ENCODE measurements at places on chromosomes 4 and X.

GRCh38 chr4:83536362-83537272, 709 bp downstream of the GPAT3 start:
- H3K4me1 ChIP-seq, result peaks cover 20% of the 10 kb centered on the region
- peaks cover 20% of the 10 kb centered on the region for H3K27me3 ChIP-seq
- H3K27ac ChIP-seq, result no peak overlapping the region

DNA sequence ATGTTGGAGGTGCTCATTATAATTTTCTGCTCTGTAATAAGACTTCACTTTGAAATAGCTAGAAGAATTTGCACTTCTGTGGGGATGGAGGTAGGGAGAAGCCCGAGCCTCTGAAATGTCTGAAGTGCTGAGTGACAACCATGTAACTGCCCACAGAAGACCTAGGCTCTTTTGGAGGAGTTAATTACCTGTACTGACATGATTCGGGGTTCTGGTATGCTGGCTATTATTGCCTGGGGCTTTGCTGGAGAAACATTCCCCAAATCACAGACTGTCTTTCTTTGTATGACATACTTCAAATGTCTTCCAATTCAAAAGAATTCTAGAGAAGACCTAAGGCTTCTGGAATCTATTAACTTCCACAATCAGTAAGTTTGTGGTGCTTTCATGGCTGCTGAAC, 211.2 kb upstream of the POF1B start:
- H3K4me1 ChIP-seq, result no peaks in the 10 kb centered on the region
- no peaks in the 10 kb centered on the region for H3K27me3 ChIP-seq
- no peak overlapping the region for H3K4me3 ChIP-seq
- no peak overlapping the region for H3K27ac ChIP-seq
- no peak for DNase-seq
- H3K36me3 ChIP-seq, result no peaks in the 10 kb centered on the region

DNA sequence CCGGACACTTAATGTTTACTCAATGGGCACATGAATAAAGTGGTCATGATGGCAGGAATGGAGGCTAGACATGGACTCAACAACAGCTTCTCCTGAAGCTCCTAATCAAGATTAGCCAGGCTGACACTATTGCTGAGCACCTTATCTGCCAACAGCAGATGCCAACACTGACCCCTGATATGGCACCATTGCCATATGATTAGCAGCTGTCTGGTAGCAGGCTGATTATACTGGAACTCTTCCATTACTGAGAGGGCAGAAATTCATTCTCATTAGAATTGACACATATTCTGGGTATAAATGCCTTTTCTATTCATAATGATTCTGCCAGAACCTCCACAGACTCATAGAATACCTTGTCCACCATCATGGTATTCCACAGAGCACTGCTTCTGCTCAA, 18.4 kb upstream of the AFF1 start:
- H3K4me1 ChIP-seq, result no peaks in the 10 kb centered on the region
- no peaks in the 10 kb centered on the region for H3K36me3 ChIP-seq
- H3K4me3 ChIP-seq, result no peak overlapping the region
- DNase-seq, result no peak
- no peak overlapping the region for H3K27ac ChIP-seq

DNA sequence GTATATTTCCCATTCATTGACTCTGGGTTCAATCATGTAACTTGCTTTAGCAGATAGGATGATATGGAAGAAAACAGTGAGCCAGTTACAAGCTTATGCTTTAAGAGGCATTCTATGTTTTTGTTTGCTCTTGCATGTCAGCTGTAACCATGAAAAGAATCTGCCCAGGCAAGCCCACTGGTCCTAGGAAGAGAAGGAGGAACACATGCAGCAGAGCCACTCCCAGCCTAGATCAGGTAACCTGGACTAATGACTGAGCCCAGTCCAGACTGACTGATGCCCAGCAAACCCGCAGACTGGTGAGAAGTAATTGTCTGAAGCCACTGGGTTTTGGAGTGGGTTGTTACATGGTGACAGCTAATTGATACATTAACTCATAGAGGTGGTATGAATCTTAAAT, 167.9 kb downstream of the COL4A6 start:
- H3K27ac ChIP-seq, result no peak overlapping the region
- no peaks in the 10 kb centered on the region for H3K27me3 ChIP-seq

GRCh38 chrX:140360284-140360683, 144.6 kb downstream of the SOX3 start:
- no peaks in the 10 kb centered on the region for H3K4me1 ChIP-seq
- no peak overlapping the region for H3K27ac ChIP-seq
- no peak overlapping the region for H3K4me3 ChIP-seq
- no peaks in the 10 kb centered on the region for H3K36me3 ChIP-seq
- no peak for DNase-seq
- H3K27me3 ChIP-seq, result no peaks in the 10 kb centered on the region
